Occipital lobe (tissue), 3 donors: ENCODE measurements at places on chromosomes 3 and 15. TPM values are rescaled to one million over a fixed set of nuclear protein-coding genes. Genes with fewer than 3 reads are reported as not detected.

GRCh38 chr3:138205527-138205926 lies 18.4 kb downstream of the ARMC8 start:
- no peak for DNase-seq

- no peak for DNase-seq
Observed at GRCh38 chr3:37930495-37930894, 60.1 kb upstream of the VILL start.

CCDC13 gene
- 3.6 TPM for total RNA-seq

DNA sequence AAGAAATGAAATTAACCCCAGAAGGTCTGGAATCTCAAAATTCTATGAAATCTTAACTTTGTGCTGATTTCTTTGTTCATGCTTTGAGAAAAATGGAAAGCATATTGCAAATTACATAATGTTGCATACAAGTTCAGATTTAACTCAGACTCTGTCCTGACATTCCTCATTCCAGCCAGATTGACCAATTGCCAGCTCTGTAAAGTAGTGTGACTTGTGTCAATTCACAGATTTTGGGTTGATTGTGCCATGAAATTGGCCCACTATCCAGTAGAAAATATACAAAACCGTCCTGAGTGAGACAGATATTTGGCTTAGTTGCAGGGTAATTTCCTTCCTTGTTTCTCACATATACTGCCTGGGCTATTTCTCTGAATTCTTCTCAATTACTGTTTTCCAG lies 1312.6 kb downstream of the ROBO1 start:
- no peak for DNase-seq

DNA sequence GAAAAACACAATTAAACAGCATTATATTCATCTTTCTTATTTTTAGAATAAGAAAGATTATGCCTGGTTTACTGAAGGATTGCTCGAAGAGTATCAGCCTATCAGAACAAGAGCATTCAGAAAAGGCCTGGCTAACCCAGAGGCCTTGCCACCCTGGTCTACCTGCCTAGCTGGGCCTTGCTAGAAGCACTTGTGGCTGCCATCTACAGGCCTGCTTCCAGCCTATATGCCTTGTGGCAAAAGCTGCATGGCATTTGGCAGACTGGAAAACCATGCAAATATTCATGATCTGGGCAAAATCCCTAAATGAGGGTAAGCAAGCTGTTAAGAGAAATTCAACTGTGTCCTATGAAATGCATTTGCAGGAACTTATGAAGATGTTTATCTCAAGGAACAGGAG lies 9.3 kb upstream of the ATP13A4 start:
- no peak for DNase-seq

GOLGA6L25 gene
- not detected for total RNA-seq

LMLN gene
- total RNA-seq = 8.4 TPM

IQCF2 gene
- not detected for total RNA-seq

GRCh38 chr15:95953032-95953431 lies 377.5 kb upstream of the NR2F2 start:
- no peak for DNase-seq

GRCh38 chr15:61153291-61153690 lies 75.8 kb downstream of the RORA start:
- no peak for DNase-seq

DNA sequence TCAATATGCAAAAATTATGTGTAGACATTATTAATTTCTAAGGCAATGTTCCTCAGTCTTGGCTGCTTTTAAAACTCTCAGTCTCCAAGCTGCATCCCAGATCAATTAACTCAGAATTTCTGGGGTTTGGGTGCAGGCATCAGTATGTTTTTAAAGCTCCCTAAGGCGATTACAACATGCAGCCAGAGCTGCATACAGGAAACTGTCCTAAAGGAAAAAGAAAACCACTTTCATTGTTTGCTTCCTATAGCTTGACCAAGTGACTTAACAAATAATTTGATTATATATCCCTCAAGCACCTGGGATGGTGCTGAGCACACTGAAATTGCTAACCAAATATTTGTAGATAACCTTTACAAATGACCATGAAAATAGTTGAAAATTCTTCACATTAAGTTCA lies 194.7 kb downstream of the DTWD1 start:
- DNase-seq = no peak

GRCh38 chr3:194312743-194313281 lies 38.3 kb downstream of the CPN2 start:
- peak; percentile 35 for DNase-seq

ADAMTS17 gene
- 5.1 TPM for total RNA-seq

GRCh38 chr15:56775641-56776040 lies 42.3 kb upstream of the ZNF280D start:
- no peak for DNase-seq

GRIP2 gene
- 9.7 TPM for total RNA-seq

DNA sequence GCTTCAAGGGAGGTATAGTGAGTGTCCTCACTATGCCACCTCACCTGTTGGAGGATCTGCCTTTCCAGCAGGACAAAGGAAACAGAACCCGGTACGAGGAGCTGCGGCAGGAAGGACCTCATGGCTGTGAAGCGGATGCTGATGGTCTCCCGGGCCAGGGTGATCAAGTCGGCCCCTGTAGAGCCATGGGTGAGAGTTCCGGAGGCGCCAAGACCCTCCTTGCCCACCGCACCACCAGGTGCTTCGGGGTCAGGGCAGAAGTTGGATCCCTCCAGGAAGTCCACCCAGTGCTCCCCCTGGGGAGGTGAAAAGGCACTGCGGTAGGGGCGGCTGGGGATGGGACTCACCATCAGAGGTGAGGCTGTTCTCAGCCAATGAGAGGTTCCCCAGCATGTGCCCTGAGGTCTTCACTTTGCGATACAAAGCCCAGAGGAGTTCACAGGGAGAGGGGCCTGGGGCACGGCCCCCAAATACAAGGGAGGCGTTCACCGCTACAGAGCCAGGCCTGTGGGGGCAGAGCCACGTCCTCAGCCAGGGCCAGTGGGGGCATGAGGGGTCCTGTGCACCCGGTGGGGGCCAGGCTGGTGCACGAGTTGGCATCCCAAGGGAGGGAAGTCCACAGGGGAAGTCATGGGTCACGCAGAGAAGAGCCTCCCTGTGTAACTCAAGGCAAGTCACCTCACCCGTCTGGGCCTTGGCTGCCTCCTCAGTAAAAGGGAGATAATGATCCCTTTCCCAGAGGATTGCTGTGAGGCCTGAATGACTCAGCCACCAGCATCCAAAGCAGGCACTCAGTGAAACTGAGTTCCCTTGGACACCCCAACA lies 27.7 kb downstream of the C15orf39 start:
- no peak for DNase-seq

TBL1XR1 gene
- total RNA-seq = 358 TPM

DNA sequence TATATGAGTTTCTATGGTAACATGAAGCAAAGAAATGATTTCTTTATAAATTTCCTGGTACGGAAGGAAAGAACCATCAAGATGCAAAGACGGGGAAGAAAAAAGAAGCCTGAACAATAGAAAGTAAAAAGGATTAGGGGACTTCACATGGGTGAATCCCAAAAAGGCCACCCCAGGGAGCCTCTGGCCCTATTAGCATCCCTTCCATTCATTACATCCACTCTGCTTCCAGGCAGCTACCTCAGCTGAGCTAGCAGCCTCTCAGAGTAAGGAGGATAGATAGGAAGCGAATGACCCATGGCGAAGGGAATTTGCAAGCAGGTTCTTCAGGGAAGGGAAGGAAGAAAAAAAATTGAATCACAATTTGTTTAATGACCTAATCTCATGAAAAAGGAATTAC lies 81.6 kb downstream of the GABRB3 start:
- no peak for DNase-seq

DNA sequence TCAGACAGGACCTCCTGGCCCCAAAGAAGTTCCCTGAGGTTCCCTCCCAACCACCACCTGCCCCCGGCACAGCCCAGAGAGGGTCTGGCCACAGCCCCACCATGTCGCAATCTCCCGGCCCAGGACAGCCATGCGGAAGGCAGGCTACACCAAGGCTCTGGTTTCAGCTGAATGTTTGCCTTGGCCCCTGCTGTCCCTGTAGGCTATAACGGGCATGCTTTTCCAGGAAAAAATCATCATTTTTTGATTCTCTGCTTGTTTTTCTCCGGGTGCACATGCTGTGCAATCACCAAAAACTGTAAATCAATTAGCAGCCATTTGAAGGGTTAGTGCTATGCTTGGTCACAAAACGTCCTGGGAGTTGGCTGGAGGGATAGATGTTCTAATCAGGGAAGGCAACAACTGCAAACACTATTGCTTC lies 142.7 kb upstream of the IGF1R start:
- no peak for DNase-seq

TMCO5A gene
- total RNA-seq = not detected

TRH gene
- 1.1 TPM for total RNA-seq

GRCh38 chr3:75176937-75177336 lies 487.2 kb upstream of the FRG2C start:
- DNase-seq = no peak

DNA sequence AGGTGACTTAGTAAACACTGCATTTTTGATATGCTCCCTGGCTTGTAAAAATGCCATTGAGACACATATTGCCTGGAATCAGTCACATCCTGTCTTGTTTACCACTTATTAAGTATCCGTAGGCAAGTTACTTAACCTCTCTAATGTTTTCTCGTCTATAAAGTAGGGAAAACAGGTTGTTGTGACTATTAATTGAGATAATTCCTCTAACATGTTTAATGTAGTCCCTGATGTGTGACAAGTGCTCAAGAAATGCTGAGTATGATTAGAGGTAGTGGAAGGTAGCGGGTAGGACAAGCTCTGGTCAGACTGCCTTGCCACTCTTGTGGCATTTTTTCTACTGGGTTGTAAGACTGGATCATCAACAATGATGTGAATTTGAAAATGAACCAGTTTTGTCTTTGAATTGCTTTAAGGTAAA lies 54.1 kb downstream of the NFKBIZ start:
- DNase-seq = no peak

DNA sequence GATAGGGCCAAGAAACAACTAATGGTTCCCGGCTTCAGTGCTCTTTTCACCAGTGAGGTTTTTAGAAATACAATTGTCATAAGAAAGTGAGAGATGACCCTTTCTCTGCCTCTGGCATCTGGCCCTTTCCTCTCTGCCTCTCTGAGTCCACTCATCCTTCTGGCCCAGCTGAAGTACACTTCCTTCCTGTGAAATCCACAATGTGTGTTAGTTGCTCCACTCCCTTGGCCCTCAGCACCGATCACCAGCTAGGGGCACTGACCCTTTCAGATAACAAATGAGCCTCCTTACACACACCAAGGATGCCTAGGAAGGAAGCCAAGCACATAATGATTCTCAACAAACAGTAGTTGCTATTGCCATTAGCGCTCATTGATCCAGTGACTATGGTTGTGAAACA lies 2.9 kb upstream of the CAV3 start:
- DNase-seq = no peak

ACP3 gene
- total RNA-seq = 1.2 TPM

CSPG4 gene
- 5.5 TPM for total RNA-seq

GRCh38 chr3:99638167-99638948 lies at the start of gene COL8A1:
COL8A1 (plus strand) TSS chr3:99638594; CDS start chr3:99790683, 152,089 bp downstream.
- DNase-seq = no peak

- no peak for DNase-seq
Observed at GRCh38 chr3:123695731-123696640, 111.1 kb upstream of the HACD2 start.

GRCh38 chr3:193791041-193792032 lies 198.3 kb downstream of the OPA1 start:
- DNase-seq = no peak

GRCh38 chr3:183697610-183698317 lies at the start of gene YEATS2:
YEATS2 (plus strand) TSS chr3:183697797; CDS start chr3:183715163, 17,366 bp downstream.
- DNase-seq = peak; percentile 57

- DNase-seq = no peak
Observed at GRCh38 chr3:71176366-71176765, 407.2 kb downstream of the FOXP1 start.

DNA sequence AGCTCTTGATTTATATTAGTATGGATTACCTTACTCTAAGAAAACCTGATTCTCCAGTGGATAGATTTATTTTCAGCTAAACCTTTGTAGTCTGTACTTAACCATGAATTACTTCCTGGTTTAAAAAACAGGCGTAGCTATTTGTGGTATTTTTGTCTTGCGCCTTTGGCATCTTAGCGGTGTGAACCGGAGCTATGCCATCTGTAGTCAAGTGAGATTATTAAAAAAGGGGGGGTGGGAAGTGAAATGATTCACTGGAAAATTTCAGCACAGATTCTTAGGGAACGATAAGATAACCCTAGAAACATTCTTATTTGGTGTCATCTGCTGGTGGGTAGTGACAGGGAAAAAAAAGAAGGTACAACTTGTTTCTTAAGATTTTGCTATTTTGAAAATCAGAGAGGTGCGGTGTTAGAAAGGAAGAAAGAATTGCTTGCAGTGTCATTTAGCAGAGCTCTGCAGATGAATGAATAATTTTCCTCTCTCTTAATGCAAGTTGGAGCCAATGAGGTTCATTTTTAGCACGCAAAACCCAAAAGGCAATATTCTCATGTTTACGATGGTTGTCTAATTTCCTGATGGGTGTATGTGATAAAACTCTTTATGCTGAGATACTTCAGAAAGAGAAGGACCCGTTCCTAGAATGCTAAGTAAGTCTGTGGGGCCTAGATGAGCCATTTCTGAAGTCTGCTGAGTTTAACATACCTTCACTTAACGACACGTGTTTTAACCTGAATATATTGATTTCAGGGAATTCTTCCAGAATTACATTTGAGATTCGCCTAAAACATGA lies 44.0 kb downstream of the PSMD6 start:
- DNase-seq = no peak

GRCh38 chr3:150504483-150504882 lies 41.8 kb downstream of the SERP1 start:
- DNase-seq = no peak

DNA sequence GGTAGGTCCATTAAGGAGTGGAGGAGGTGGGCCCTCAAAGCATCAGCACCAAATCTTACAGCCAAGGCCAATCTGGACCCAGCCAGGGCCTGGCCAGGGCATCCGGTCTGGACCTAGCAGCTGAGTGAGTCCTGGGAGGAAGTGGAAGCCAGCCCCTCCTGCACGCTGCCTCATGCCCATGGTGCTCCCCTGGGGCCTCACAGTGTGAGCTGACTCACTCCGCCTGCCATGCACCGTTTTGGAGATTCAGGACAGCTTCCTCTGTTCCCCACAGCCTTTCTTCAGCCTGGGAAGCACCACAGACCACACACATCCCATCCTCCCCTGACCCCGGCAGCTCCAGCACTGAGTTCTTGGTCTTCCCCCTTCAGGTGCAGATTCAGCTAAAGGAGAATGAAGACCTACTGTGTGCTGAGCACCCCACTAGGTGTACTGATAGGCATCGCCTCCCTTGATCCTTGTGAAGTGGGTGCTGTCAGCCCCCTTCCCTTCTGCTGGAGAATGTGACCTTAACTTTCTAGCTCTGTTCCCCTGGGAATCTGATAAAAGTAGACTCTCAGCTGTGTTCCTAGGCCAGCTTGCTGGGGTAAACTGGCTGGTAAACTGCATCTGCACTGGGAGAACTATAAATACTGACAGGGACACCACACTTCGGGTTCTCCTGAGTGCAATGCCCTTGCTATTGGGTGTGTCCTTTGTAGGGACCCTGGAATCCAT lies 36.8 kb upstream of the SEC13 start:
- no peak for DNase-seq

DNA sequence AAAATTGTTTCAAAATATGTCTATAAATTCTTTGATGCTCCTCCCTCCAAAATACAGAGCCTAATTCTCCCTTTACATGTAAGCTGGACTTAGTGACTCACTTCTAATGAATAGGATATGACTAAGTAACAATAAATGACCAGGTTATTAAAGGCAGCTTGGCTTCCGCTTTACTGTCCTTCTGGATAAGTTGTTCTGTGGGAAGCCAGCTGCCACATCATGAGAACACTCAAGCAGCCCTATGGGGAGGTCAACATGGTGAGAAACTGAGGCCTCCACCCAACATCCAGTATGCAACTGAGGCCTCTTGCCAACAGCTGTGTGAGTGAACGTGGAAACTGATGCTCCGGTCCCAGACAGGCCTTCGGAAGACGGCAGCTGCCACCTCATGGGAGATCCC lies 247.3 kb upstream of the CHRM5 start:
- no peak for DNase-seq
